ENCODE measurements at places on chromosomes 6 and 20.

- no peak for DNase-seq
Measured at GRCh38 chr6:77630014-77630413, 22.8 kb upstream of the MEI4 start.

- DNase-seq = no peak
Measured at GRCh38 chr6:34416877-34417371, 8.9 kb downstream of the RPS10 start.

DNA sequence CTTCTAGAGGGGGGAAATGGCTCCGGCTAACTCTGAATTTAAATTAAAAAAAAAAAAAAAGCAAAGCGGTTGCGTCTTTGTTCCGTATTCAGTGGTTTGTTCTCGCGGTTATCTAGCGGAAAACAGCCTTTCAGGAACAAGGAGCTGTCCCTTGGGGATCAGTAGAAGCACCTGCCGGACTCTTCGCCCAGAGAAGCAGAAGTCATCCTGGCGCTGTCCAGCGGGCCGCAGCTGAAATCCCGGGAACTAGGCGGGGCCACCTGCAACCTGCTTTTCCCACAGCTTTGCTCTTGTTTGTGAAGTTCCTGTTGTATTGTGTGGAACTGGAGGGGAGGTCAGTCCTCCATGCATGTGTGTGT, 43.9 kb upstream of the GJE1 start:
- DNase-seq = no peak

DNA sequence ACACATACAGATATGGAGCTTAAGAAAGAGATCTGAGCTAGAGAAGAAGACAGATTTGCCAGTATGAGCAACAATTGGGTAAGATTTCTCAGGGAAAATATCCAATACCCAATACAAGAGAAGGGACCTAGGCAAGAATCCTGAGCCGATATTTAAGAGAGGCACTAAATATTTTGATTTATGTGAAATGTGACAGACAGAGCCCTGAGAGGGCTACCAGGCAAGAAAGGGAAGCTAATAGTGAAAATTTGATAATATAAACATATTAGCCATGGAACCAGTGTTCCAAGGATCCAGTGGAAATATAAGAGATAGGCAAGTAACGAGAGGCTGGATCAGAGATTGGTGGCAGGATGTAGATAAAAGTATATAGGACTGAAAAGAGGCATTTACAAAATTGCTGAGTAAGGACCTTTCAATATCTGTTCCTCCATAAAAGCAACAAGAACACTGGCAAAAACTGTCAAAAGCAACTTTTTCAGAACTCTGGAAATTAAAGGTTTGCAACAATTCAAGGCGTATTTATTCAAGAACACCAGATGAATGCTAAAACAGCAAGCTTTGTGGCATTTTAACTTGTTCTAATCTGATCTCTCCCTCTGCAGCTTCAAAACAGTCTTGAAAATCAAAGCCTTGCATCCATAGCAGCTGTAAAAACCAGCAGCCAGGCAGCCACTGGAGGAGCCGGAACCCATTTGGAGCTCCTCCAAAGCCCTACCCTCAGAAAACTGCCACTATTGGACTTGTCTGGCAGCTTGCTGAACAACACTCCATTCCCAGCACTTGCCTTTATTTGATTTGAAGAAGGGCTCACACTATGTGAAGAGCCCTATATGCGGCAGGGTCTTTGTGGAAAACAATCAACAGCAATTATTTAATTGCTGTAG, 58.8 kb downstream of the REV3L start:
- DNase-seq = no peak

DNA sequence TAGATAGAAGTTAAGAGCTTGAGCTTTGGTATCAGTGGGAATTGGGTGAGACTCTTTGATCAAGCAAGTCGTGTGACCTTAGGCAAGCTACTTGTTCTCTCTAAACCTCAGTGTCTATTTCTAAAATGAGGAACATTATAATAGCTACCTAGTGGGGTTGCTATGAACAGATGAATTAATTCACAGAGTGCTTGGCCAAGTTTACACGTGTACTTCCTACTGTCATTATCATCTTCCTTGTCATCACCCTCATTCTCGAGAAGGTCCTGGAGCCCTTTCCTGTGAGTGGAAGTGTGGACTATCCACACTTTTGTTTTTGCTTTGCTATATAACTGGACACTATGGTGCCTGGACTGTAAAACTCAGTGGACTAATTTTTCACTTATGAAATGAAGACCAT, 64.0 kb downstream of the BCKDHB start:
- DNase-seq = no peak

GRCh38 chr6:72740135-72740534, 118.3 kb downstream of the KCNQ5 start:
- DNase-seq = no peak

GRCh38 chr6:148179786-148180185, 162.9 kb upstream of the SASH1 start:
- DNase-seq = no peak

- no peak for DNase-seq
Measured at GRCh38 chr20:11261533-11262000, 587.8 kb upstream of the JAG1 start.

- no peak for DNase-seq
Measured at GRCh38 chr6:112289038-112289566, 34.7 kb upstream of the LAMA4 start.

Measured in D721Med (cell line).